ENCODE measurements at places on chromosomes 7 and 10.

GRCh38 chr10:60417024-60417423, 27.3 kb upstream of the ANK3 start:
- DNase-seq: no peak

DNA sequence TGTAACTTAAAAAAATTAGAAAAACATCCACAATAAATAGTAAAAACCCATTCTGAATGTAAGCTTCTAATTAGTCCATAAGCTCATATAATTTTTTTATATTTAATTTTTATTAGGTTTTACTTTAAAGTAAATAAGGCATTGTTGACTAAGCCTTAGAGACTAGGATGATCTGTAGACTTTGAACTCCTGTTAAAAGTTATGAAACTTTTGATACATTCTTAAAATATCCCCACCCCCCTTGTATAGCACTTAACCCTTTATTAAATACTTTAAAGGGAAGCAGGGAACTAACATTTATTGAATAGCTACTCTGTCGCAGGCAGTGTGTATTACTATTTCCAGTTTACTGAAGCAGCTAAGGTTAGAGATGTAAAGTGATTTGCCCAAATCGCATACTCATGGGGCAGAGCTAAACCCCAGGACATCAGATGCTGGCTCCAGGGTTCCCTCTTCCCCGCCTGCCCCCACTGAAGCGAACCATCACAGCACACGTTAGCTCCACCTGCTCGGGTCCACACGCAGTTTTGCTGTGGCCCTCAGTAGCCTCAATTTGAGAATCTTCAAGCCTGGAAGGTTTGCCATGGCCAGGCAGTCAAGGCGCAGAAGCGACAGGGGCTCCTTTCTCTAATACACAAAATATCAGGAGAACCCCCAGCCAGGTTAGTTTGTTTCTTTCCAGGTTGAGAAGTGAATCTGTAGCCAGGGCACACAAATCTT, 762 bp downstream of the PON1 start:
- DNase-seq: no peak

DNA sequence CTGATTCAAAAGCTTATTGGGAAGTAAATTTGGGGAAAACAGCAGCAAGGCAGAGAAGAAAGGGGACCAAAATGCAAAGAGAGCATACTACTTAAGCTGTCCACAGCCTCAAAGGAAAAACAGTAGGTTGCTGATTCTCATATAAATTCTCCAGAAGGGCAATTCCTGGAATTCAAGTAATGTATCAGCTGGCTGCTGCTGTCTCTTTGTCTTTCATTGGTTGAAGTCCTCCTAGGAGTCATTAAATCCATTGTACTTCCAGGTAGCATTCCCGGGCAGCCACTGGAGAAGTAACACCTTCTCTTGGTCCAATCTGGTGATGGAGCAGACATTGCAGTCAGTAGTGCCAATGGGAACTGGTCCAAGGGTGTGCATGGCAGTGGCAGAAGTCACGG, 22.7 kb downstream of the BET1 start:
- no peak for DNase-seq

DNA sequence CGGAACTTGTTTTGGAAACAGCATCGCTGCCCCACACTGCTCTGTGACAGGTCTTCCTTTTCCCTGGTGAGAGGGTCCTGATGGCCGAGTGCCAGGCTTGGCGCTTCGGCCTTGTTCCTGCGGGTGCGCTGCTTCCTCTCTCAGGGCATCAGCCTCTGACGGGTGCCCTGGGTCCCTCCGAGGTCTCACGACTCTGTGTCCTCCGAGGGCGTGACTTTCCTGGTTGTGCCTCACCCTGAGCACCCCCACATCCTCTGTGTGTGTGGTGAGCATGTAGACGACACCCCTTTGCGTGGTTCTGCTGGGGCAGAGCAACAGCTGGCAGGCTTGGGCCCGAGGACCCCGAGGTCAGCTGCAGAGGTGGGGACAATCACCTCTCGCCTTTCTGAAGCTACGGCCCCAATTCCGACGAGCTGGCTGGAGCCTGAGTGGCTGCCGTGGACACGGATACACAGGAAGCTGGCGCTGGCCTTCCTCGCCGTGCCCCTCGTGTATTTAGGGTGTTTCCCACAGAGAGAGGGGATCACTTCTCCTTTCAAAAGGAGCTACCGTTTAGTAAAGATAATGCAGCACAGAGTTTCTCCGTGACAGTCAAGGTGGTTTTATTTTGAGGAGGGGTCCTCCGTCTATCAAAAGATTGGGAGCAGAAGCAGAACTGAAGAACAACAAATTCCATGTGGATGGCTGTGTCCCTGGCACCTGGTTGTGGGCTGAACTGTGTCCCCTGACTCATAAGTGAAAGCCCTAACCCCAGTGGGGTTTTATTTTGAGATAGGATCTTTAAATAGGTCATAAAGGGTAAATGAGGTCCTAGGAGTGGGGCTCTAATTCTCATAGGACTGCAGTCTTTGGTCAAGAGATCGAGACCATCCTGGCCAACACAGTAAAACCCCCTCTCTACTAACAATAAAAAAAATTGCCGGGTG, 36.2 kb upstream of the PITRM1 start:
- DNase-seq: no peak

DNA sequence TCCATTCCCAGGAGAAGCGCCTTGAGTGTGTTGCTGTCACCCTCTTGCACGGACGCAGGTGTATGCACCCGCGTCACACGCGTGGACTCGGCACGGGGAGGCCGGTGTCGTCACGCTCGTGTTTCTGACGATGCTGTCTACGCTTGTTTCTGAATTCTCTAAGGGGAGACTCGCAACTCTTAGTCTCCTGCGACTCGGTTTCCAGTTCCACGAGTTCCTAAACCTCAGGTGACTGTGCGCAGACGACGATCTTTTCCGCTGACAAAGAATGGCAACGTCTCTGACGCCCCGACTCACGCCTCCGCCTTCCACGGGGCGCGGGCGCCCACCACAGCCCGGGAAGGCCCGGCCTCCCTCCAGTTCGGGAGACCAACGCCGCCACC, 579 bp downstream of the IDI1 start:
- DNase-seq: no peak

DNA sequence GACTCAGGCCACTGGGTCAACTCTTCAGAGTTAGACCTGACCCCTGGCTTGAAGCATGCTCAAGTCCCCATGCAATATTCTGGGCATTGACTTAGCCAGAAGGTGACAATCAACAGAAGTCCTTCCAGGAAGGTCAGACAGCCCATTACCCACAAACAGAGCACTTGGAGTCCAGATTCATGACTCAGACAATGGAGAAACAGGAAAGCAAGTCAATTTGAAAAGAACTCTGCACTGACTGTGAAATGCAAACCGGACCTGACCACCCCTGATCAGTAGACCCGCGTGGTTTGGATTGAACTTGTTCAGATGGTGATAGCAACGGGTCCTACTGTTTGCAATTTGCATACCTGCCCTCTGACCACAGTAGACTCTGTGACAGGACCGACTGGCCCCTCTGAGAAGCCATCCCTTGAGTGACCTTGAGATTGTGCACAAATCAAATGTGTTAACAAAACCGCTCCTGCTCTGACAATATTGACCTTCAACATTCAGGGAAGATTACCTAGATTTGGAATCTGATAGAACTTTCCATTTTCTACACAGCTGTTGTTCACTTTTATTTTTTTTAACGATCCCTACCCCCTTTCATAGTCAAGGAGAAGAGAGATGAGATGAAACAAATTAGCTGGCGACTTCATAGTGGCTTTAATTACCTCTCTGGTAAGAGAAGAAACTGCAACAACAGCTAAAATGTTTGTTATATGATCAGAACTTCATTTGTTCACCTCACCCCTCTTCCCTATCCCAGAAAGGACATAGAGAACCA, 138.7 kb downstream of the NRP1 start:
- no peak for DNase-seq

GRCh38 chr10:31697271-31698180, 231.1 kb downstream of the ARHGAP12 start:
- no peak for DNase-seq

DNA sequence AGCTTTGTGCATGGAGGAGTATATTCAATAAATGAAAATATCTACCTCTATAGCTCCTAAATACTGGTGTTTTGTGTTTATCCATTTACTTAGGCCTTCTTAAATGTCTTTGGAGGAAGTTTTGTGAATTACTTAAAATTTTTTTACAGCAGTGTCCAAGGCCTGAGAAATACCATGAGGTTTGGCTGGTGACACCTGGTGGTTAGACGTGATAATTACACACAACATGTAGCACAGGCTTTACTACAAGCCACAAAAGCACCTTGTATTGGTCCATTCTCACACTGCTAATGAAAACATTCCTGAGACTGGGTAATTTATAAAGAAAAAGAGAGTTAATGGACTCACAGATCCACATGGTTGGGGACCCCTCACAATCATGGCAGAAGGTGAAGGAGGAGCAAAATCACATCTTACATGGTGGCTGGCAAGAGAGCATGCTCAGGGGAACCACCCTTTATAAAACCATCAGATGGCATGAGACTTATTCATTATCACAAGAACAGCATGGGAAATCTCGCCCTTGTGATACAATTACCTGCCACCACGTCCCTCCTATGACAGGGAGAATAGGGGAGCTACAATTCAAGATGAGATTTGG, 20.6 kb downstream of the HYAL4 start:
- DNase-seq: peak; percentile 20

GRCh38 chr7:2393706-2394105, 9.7 kb upstream of the CHST12 start:
- DNase-seq: no peak

- no peak for DNase-seq
These were observed 63.3 kb downstream of the NKX6-2 start for GRCh38 chr10:132722394-132723329.

DNA sequence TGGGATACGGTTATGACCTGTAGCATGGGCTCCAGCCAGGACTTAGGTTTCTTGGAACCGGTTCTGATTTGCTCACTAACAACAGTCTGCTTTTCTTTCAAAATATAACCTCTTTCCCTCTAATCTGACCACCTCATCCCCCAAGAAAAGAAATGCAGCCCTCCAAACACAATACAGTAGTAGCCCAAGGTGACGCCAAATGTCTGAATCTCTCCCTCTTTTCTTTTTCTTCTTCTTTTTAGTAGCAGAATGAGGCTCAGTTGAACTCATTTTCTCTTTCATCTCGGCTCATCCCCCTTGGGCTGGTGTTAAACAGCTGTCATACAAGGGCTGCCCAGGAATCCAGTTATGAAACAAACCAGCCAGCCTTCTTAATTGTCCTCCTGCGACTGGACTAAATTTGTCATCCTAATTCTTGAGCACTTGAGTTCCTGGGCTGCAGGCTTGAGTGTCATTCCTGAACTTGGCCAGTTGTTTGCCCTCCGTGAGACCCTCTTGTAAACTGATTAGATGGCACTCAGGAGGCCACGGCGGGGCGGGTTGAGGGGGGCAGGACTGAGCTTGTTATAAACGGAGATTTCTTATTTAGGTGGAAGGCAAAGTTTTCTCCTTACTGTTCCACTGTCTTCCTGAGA, 94.8 kb downstream of the SORCS3 start:
- DNase-seq: no peak

- no peak for DNase-seq
These were observed 11.6 kb upstream of the AQP1 start for GRCh38 chr7:30900053-30900452.

DNA sequence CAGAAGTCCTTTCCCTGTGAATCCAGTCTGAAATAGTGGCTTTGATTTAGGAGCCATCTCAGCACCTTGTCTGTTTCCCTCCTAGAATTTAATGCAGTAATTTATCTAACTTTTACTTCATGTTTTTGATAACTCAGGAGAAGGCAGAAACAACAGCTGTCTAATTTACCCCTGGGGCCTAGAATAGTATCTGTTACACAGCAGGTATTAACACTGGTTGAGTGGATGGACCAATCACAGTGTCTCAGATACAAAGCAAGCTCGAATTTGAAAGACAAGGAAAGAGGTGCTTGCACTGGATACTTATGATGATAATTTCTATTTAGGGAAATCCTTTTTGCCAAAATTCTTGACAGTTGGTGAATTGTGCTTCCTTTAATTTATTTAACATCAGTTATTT, 23.4 kb downstream of the CHRM2 start:
- no peak for DNase-seq

- no peak for DNase-seq
These were observed 114.7 kb upstream of the FAM171A1 start for GRCh38 chr10:15485684-15486316.

GRCh38 chr7:140209866-140210609, 33.3 kb upstream of the KDM7A start:
- DNase-seq: no peak

GRCh38 chr10:3131098-3131497, 41.5 kb downstream of the PITRM1 start:
- DNase-seq: no peak
